ENCODE measurements at places on chromosomes 4 and X. TPM values are rescaled to one million over a fixed set of nuclear protein-coding genes. Genes with fewer than 3 reads are reported as not detected.

SFRP2 gene
- total RNA-seq: 12.5 TPM

CT47A7 gene
- not detected for total RNA-seq

PLAC1 gene
- total RNA-seq: not detected

GRID2 gene
- not detected for total RNA-seq

STS gene
- total RNA-seq: 11.6 TPM

OPHN1 gene
- total RNA-seq: 9.8 TPM

AMBN gene
- total RNA-seq: not detected

PDLIM5 gene
- total RNA-seq: 82.8 TPM

KLB gene
- 0.87 TPM for total RNA-seq

DNA sequence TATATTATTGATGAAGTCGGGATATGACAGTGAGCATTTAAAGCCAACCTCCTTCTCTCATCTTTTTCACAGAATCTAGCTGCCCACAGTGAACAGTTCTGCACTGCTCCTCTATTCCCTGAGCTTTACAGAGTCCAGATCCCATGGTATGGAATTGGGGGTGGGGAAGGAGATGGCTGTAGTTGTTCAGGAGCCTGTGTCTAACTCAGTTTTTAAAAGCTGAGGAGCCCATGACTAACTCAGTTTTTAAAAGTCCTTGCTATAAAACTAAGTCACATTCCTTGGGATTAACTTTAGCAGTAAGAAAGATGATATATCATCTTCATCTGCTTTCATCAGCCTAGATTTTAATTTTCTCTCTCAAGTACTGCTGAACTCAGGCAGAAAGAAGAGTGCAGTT lies 96.4 kb upstream of the STIM2 start:
- H3K36me3 ChIP-seq: no peaks in the 10 kb centered on the region
- no peak overlapping the region for H3K27ac ChIP-seq
- no peak overlapping the region for H3K4me3 ChIP-seq
- H3K4me1 ChIP-seq: no peaks in the 10 kb centered on the region
- no peak for DNase-seq

- no peak for DNase-seq
These were observed 17.8 kb upstream of the CXCL3 start for GRCh38 chr4:74056114-74056857.

DNA sequence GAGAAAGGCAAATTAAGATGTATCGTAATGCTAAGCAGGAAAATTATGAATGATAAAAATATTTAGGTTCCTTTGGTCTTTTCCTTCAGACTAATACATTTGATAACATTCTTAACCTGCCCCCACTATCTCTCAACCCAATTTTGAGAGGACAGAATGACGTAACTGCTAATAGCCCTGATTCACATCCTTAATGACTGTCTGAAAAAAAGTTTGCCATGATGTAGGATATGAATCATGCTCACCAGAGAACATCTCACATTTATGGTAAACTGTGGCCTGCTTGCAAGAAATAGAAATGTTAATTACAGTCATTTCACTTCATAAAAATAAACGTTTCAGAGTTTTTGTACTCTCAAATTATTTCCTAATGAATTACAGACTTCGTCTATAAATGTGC lies 128.0 kb upstream of the VEGFC start:
- no peaks in the 10 kb centered on the region for H3K36me3 ChIP-seq
- H3K27ac ChIP-seq: no peak overlapping the region
- no peaks in the 10 kb centered on the region for H3K27me3 ChIP-seq
- no peaks in the 10 kb centered on the region for H3K4me1 ChIP-seq
- H3K4me3 ChIP-seq: no peak overlapping the region

- no peaks in the 10 kb centered on the region for H3K27me3 ChIP-seq
- H3K4me1 ChIP-seq: no peaks in the 10 kb centered on the region
- no peaks in the 10 kb centered on the region for H3K36me3 ChIP-seq
- DNase-seq: no peak
- no peak overlapping the region for H3K27ac ChIP-seq
These were observed 15.8 kb downstream of the TRPC5 start for GRCh38 chrX:112066813-112067212.

GRCh38 chr4:2598511-2599303 lies 62.3 kb downstream of the FAM193A start:
- H3K36me3 ChIP-seq: peaks cover 10% of the 10 kb centered on the region
- no peak overlapping the region for H3K27ac ChIP-seq
- H3K27me3 ChIP-seq: no peaks in the 10 kb centered on the region
- DNase-seq: peak; percentile 64
- no peak overlapping the region for H3K4me3 ChIP-seq
- peaks cover 28% of the 10 kb centered on the region for H3K4me1 ChIP-seq

DNA sequence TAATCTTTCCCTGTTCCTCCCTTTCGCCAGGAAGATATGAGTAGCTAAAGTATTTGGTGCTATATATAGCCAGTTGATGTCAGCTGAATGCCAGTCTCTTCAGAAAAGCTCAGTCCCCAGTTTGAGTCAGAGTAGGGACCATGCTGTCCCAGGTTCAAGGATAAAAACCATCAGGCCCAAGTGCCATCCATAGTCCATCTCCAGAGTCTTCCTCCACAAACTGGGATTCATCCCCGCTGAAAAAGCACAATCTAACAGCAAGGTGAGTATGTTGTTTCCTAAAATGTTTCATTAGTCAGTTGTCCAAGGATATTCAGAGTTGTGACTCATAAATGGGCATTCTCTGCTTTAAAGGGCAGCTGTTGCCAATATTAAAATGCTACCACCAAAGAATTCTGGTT lies at the start of gene MYOZ2:
Gene MYOZ2, plus strand, starts transcription at position 112 of the 401 bp plus-strand sequence. CDS start 694 bp downstream, outside the sequence.
- no peaks in the 10 kb centered on the region for H3K36me3 ChIP-seq
- H3K27ac ChIP-seq: no peak within 1 kb of the TSS
- H3K4me1 ChIP-seq: peaks cover 14% of the 10 kb centered on the region
- DNase-seq: no peak
- H3K4me3 ChIP-seq: no peak within 1 kb of the TSS
- no peaks in the 10 kb centered on the region for H3K27me3 ChIP-seq

DNA sequence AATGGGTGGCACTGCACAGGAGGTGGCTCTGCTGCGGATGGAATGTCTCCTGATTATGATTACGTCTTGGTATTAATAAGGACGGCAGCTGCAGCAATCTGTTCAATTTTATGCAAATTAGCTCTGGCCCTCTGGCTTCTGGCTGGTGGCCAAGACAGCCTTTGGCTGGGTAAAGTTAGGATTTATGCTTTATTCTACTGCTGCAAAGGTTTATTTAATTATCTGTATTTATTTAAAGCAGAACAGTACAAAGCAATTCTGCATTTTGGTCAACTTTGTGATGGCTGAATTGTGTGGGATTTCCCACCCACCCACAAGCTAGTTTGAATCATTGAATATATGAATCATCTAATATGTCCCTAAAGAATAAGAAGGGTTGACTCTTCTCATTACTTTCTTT lies 745.6 kb upstream of the FAM241A start:
- H3K27ac ChIP-seq: no peak overlapping the region
- DNase-seq: no peak
- H3K4me3 ChIP-seq: no peak overlapping the region
- H3K4me1 ChIP-seq: no peaks in the 10 kb centered on the region
- H3K36me3 ChIP-seq: no peaks in the 10 kb centered on the region

GRCh38 chrX:122418758-122419157 lies 765.3 kb upstream of the GRIA3 start:
- DNase-seq: no peak
- H3K36me3 ChIP-seq: no peaks in the 10 kb centered on the region
- H3K4me1 ChIP-seq: no peaks in the 10 kb centered on the region
- H3K27ac ChIP-seq: no peak overlapping the region

DNA sequence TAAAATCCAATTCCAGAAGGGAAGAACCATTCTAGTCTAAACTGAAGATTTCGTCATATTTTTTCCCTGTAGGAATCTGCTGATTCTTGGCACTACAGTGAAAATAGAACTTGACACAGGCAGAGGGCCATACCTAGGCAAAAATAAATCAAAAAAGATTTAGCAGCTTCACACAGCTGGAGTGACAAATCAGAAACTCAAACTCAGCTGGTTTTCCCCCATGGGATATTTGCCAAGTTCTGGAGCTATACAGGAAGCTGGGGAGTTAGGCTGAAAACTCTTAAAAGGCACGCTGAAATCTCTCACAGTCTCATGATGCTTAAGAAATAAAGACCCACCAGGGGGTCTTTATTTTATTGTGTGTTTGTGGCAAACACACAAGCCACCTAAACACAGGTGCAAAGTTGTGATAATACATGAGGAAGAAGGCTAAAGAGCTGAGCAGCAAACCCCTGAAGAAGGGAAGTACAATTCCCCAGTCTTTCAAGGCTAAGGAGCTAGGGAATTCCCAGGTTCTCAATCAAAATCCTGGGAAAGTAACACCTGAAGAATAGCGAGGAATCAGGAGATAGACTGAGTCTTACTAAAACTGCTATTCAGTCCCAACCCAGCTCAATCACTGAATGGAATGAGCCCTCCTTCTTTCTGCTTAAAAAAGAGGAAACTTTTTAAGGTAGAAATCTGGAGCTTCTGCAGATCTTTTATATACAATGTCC lies 32.1 kb upstream of the BEND2 start:
- H3K4me1 ChIP-seq: no peaks in the 10 kb centered on the region
- H3K36me3 ChIP-seq: no peaks in the 10 kb centered on the region
- H3K4me3 ChIP-seq: no peak overlapping the region
- H3K27ac ChIP-seq: no peak overlapping the region

- H3K4me1 ChIP-seq: peaks cover 8% of the 10 kb centered on the region
- H3K4me3 ChIP-seq: no peak overlapping the region
- no peak overlapping the region for H3K27ac ChIP-seq
- DNase-seq: no peak
- no peaks in the 10 kb centered on the region for H3K27me3 ChIP-seq
These were observed 135.9 kb downstream of the CPE start for GRCh38 chr4:165514739-165515138.

DNA sequence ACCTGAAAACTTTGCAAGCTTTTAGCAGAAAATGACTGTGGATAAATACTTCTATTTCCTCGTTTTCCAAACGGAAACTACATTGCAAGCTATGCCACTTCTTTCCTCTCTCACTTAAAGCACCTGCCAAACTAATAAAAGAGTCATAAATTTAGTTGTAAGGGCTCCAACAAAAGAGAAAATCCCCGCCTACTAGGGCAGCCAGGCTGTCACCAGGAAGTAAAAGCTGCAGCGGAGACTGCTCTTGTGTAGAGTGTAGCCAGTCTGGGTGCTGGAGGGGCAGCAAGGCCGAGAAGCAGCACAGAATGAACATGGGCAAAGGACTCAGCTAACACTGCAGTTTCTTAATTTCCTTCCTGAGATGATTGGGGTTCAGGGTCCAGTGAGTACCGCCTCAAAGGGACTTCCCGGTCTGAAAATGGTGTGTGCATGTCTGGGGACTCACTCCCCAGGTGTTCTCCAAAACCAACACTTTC lies 89.3 kb upstream of the MAML3 start:
- peaks cover 22% of the 10 kb centered on the region for H3K4me1 ChIP-seq
- H3K27ac ChIP-seq: peak overlapping the region; percentile 67
- H3K36me3 ChIP-seq: no peaks in the 10 kb centered on the region
- no peak overlapping the region for H3K4me3 ChIP-seq
- H3K27me3 ChIP-seq: no peaks in the 10 kb centered on the region

DNA sequence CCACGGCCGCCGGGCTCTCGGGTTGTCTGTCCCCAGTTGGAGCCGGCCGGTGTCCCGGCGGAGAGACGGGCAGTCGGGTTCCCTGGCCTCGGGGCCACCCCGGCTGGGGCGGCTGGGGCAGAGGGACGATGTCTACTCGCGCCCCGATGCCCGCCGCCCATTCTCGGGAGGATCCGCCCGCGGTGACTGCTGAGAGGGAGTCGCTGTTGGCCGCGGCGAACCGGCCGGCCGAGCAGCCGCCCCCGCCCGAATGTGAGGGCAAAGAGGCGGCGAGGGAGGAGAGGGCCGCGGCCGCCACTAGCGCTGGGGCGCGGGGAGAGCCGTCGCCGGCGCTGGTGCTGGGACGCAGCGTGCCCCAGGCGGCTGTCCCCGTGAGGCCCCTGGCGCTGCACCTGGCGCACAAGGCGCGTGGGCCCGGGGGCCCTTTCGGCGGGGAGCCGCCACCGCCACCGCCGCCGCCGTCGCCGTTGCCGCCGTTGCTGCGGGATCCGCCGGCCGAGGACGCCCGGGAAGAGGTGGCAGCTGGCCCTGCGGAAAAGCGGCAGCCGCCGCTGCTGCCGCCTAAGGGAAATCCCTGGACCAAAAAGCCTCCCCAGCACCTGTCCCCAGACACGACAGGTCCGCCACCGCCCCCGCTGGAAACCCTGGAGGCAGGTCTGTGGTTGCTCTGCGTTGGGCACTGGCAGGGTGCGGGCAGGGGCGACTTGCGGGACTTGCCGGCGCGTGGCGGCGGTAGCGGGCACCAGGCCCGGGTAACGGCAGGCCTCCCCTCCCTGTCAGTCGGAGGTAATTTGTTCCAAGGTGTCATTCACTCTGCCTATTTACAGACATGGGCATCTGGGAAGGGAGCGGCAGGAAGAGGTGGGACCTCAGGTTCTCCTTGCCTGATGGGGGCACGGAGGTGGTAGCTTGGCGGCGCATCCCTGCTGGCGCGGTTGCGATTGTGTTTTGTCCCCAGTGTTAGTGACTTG lies 739 bp downstream of the LARP1B start:
- DNase-seq: peak; percentile 86
- peak overlapping the region; percentile 97 for H3K27ac ChIP-seq
- H3K36me3 ChIP-seq: no peaks in the 10 kb centered on the region
- no peaks in the 10 kb centered on the region for H3K27me3 ChIP-seq

DNA sequence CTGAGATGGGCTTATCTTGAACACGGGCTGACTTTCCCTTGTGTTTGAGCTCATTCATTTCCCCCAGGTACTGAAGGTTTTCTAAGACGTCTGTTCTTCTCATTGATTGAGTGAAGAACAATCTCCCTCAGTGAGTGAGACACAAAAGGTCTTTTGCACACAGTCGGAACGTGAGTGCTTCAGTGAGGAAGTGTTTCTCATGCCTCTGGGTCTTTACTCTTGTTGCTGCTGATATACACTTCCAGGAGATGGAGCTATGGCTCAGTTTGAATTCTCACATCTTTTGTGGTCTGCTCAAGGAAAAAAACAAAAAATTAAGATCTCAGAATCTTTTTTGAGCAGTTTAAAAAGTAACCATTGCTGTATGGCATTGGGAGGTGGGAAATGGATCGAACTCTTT lies 981.9 kb upstream of the TENM3 start:
- H3K4me3 ChIP-seq: no peak overlapping the region
- no peak for DNase-seq
- no peaks in the 10 kb centered on the region for H3K36me3 ChIP-seq
- H3K4me1 ChIP-seq: no peaks in the 10 kb centered on the region
- H3K27ac ChIP-seq: no peak overlapping the region

DNA sequence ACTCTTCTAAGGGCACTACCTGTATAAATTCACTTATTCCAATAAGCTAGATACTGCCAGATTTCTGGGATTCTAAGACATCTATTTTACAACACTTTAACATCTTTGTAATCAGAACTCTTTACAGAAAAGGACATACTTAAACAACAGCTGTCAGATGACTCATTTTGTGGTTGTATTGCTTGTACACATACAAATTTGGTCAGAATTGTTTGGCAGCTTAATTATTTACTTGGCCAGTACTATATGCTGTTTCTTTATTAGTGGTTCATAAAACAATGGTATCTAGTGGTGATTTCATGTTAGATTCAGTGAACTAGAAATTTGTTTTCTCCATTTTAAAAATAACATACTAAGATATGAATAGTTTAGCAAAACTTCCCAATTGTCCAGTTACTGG lies 27.2 kb downstream of the PALLD start:
- no peaks in the 10 kb centered on the region for H3K4me1 ChIP-seq
- no peaks in the 10 kb centered on the region for H3K27me3 ChIP-seq
- H3K27ac ChIP-seq: no peak overlapping the region
- H3K36me3 ChIP-seq: no peaks in the 10 kb centered on the region
- H3K4me3 ChIP-seq: no peak overlapping the region
- no peak for DNase-seq

- H3K36me3 ChIP-seq: no peaks in the 10 kb centered on the region
- no peak overlapping the region for H3K4me3 ChIP-seq
- H3K27ac ChIP-seq: no peak overlapping the region
- peaks cover 7% of the 10 kb centered on the region for H3K4me1 ChIP-seq
- H3K27me3 ChIP-seq: no peaks in the 10 kb centered on the region
These were observed 631.6 kb downstream of the SPRY1 start for GRCh38 chr4:124028182-124028581.

All from upper lobe of right lung (tissue), 1 donor.